ENCODE measurements at places on chromosomes 3 and 15.

- no peak for DNase-seq
These were observed 41.8 kb downstream of the IQCB1 start for GRCh38 chr3:121793078-121793477.

DNA sequence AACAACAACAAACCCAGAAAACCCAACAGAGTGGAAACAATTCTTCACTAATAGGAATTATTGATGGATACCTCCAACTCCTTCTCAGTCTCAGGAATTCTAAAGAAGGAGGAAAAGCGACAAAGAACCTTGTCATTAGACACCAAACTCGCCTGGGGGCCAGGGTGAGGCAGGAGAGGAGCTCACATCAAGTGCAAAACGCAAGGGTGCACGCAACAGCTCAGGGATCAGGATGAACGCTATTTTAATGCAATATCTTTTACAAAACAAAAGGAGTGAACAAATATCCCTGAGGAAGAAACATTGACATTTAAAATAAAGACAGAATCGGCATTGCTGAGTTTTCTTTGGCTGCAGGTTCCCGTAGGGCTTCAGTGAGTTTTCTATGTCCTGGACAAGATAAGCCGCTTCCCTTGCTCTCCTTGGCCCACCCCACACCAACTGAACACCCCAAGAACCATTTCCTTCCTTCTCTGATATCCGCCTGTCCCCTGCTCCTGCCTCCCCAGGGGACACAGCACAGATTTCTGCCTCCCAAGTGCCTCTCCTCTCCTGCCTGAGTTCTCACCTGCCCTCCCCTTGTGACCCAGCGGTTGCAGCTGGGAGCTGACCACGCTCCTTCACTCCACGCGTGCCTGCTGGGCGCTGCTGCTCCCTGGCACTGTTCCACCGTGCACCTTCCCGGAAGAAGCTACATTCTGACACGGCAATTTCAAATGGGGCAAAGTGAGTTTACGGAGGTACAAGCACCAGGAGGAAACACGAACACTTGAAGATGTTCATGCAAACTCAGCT, 63.0 kb downstream of the ATP10A start:
- DNase-seq, result no peak

- DNase-seq, result no peak
These were observed 242.0 kb upstream of the GOLGA6L4 start for GRCh38 chr15:83993591-83993990.

- no peak for DNase-seq
These were observed 473 bp downstream of the LSM3 start for GRCh38 chr3:14179114-14179465.

DNA sequence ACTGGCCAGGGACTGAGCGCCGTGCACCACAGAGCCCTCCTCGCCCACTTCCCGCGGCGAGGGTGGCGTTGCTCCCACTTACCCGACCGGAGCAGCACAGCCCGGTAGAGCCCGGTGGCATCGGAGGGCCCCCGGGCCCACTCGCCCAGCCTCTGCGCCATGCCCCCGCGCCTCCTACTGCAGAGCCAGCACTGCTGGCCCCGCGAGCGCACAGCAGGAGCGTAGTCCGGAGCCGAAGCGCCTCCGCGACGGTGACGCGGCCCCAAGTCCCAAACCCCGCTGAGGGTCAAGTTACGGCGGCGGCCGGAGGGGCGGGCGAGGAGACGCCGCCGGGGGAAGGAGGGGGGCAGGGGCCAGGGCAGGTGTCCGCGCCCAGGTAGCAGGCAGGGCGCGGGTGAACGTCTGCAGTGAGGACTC, 9.6 kb upstream of the FAM107A start:
- no peak for DNase-seq

- no peak for DNase-seq
These were observed 170.7 kb downstream of the TIGIT start for GRCh38 chr3:114464548-114464947.

- DNase-seq, result no peak
These were observed 327.3 kb upstream of the GBE1 start for GRCh38 chr3:82088749-82089148.

DNA sequence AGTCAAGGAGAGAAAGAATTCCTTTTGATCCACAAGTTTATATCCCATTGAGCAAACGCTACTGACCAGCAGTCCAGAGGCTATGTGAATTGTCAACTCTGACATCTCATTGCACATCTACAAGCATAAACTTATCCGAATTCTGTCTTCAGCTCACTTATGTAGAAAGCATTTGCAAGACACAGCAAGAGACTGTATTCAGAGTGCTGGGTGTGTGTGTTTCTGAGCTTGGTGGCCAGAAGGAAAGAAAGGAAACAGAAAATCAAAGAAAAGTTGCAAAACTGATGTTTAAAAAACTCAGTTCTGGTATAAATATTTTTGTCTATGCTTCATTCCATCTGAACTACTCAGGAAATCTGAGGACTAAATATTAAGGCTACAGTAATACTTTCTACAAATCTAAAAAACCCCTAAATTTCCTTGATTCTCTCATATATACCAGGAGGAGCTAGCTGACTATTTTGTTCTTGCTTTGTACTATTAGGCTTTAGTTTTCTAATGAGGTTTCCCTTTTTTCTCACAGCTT, 45.5 kb downstream of the LSAMP start:
- DNase-seq, result no peak

All from nucleus accumbens (tissue), 56 donors.